ENCODE measurements at places on chromosomes 13 and 19.

- DNase-seq = no peak
Observed at GRCh38 chr13:113996081-113996911, 22.4 kb upstream of the C13orf46 start.

- no peak for DNase-seq
Observed at GRCh38 chr13:65555962-65556361, 1674.2 kb downstream of the PCDH9 start.

- no peak for DNase-seq
Observed at GRCh38 chr13:66805657-66806056, 424.5 kb downstream of the PCDH9 start.

DNA sequence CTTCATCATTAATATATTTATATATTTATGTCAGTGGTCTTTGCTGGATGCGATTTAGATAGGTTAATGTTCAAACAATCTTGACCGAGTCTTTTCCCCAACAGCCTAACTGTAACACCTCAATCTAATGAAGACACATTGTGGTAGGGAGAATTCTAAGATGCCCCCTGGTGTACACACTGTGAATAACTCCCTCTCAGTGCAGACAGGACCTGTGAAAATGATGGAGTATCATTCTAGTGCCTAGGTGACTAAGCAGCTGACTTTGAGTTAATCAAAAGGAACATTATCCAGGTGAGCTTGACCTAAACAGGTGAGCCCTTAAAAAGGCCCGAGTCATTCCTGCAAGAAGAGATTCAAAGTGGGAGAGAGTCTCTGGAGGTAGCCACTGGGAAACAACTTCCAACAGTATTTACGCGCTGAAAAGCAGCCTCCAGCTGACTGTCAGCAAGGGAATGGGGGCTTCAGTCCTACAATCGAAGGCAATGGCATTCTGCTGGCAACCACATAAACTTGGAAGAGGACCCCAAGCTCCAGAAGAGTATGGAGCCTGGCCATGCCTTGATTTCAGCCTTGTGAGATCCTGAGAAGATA, 28.0 kb upstream of the KBTBD7 start:
- DNase-seq = no peak

GRCh38 chr13:25372284-25373081, 709 bp downstream of the ATP8A2 start:
- no peak for DNase-seq

DNA sequence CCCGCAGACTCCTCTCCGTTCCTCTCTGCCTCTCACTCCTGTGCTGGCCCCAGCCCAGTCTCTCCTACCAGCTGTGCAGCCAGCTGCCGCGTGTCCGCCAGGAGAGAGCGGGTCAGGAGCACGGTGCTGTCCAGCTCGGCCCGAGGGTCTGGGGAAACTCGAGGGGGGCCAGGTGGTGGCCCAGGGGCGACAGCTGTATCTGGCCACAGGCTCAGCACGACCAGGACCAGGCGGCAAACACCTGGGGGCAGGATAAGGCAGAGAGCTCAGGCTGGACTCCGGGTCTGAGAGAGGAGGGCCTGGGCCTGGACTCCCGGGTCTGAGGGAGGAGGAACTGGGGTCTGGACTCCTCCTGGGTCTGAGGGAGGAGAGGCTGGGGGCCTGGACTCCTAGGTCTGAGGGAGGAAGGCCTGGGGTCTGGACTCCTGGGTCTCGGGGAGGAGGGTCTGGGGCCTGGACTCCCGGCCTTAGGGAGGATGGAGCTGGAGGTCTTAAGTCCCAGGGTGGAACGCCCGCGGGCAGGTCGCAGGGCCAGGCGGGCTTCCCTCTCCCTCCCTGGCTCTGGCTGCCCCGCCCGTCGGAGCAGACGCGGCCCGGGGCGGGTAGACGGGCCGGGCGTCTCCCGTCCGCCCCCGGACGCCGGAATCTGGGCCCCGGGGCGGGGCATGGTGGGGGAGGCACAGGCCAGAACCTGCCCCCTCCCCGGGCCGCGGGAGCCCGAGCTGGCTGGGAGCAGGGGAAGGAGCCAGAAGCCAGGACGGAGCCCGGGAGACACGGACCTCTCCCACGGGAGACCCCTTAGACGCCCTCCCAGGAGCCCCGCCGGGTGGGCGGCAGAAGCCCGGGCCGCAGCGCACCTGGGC, 1.3 kb downstream of the IL11 start:
- DNase-seq = no peak

DNA sequence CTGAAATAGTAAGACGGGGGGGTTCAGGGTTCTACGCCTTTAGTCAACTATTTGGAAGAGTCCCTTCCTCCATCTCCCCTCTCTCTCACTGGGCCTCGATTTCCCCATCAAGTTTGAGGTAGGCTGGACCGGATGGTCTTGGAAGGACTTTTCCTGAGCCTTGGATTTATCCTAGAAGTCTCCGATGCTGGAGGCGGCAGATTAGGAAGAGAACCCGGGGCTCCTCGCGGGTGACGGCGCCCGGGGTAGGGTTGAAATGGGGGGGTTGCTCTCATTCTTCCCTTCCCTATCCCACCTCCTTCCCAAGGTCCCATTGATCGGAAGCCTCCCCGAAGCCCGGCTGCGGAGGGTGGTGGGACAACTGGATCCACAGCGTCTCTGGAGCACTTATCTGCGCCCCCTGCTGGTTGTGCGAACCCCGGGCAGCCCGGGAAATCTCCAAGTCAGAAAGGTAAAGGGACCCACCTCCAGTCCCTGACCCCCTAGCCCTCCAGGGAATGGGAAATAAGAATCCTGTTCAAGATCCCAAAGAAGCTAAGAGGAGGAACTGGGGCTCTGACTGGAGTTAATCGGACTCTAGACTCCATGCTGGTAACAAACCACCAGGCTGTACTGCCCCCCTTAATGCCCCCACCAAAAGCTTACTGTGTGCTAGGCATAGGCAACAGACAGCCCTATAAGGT, 781 bp downstream of the QPCTL start:
- no peak for DNase-seq

GRCh38 chr19:1163934-1164683, 10.0 kb downstream of the SBNO2 start:
- no peak for DNase-seq

GRCh38 chr13:106243011-106243565, 292.4 kb downstream of the EFNB2 start:
- no peak for DNase-seq

DNA sequence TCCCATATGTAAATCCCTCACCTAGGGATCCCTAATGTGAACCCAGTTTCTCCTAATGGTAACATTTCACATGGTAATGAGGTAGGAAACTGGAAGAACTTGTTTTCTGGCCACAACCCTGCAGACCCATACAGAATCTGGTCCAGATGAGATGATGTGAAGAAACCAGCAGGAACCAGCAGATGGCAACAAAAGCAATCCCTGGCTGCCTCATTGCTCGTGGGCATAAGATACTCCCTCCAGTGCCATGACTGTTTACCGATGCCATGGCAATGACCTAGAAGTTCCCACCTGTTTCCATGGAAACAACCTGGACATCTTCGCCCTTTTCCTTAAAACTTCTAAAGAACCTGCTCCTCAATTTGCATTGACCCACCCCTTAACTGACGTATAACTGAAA, 1.4 kb upstream of the CD209 start:
- DNase-seq = no peak

- DNase-seq = no peak
Observed at GRCh38 chr13:23560571-23561089, 9.6 kb upstream of the TNFRSF19 start.

DNA sequence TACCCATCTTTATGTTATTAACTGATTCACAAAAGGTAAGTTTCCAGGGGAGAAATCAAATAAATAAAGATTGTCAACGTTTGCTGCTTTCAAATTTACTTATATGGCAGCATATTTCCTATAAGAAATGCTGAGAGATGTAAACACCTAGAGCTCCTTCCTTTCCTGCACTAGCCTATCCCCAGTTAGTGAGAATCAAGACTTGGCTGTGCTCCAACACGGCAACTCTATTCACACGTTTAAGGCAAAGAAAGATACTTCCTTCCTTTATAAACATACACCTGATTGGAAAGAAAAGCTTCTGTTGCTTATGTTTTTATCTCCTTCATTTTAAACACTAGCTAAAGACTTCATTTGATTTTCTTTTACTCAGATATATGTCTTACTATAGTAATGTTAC, 107.0 kb downstream of the PCDH9 start:
- DNase-seq = no peak

DNA sequence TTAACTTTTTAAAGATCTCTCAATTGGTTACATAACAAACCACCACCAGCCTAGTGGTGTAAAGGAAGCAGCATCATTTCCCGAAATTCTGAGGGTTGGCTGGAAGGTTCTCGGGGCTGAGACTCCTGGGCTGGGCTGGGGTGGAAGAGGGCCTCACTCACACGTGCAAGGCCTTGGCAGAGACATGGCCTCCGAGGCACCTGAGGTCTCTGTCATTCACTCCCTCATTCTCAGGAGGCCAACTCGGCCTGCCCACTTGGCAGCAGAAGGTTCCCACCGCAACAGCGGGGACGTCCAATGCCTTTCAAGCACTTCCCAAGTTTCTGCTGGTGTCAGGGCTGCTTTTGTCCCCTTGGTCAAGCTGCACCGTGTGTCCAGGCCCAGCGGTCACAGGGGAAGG, 18.6 kb upstream of the RASA3 start:
- no peak for DNase-seq

DNA sequence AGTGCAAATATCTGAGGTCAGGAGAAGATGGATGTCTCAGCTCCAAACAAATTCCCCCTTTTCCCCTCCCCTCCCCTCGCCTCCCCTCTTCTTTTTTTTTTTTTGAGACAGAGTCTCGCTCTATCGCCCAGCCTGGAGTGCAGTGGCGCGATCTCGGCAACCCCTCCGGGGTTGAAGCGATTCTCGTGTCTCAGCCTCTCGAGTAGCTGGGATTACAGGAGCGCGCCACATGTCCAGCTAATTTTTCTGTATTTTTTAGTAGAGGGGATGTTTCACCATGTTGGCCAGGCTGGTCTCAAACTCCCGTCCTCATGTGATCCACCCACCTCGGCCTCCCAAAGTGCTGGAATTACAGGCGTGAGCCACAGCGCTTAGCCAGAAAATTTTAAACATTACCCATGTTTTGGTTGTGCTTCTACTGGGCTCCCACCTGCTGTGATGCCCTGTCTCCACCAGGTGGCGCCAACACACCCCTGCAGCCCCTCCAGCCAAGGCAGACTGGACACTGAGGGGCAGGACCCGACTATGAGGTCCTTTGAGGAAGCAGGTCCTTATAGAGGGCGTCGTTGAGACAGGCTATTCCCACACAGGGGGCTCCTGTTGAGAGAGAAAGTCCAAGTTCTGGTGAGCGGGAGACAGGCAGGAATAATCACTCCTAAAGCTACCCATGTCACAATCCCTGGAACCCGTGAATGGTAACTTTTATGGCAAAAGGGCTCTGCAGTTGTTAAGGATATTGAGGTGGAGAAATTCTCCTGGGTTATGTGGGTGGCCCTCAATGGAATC, 6.3 kb downstream of the ERICH4 start:
- DNase-seq = no peak

- no peak for DNase-seq
Observed at GRCh38 chr13:78679329-78679728, 20.4 kb upstream of the OBI1 start.

DNA sequence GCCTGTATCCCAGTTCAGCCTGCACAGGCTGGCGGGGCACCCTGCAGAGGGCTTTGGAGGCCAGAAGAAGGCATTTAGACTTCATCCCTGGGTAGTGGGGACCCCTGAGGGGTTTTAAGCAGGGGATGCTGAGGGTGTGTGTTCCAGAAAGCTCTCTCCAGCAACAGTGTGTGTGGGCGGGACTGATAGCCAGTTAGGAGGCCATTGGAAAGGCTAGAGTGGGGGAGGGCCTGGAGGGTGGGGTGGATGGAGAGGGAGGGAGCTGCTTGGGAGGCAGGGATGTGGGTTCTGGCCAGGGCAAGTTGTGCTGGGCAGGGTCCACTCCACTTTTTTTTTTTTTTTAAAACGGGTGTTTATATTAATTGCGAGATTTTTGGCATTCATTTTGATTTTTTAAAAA, 28.3 kb downstream of the LYL1 start:
- no peak for DNase-seq

DNA sequence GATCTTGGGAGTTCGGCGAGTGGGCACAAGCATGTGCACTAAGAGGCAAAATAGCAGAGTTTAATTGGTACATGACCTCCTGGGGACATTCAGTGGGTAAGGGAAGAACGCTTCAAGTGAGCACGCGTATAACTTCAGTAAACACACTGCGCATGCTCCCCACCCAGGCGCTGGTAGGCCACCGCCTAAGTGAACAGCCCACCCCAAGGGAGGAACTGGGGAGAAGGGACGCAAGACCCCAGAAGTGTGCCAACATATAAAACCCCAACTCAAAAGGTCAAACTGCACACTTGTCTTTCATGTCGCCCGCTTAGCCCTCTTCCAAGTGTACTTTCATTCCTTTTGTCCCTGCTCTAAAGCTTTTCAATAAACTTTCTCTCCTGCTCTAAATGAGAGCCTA, 10.5 kb upstream of the NTN5 start:
- no peak for DNase-seq

DNA sequence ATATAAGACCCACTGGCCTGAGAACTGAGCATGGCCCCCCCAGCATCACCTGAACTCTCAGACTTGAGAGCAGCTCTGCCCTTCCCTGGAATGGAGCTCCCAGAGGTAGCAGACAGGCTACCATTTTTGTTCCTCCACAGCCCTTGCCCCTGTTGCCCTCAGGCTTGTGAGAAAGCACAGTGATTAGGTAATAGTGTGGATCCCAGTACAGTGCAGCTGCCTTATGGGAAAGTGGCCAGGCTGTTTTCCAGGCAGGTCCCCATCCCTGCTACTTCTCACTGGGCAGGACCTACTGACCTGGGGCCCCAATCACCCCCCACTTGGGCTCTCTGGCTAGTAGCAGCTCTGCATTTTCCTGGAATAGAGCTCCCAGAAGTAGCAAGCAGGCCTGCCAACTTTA, 834.0 kb downstream of the DACH1 start:
- DNase-seq = no peak

- no peak for DNase-seq
Observed at GRCh38 chr19:16624236-16624635, 3.8 kb downstream of the MED26 start.

- no peak for DNase-seq
Observed at GRCh38 chr19:35306473-35307246, 14.7 kb downstream of the MAG start.

- DNase-seq = no peak
Observed at GRCh38 chr19:11617180-11618062, 20.1 kb downstream of the ZNF627 start.

DNA sequence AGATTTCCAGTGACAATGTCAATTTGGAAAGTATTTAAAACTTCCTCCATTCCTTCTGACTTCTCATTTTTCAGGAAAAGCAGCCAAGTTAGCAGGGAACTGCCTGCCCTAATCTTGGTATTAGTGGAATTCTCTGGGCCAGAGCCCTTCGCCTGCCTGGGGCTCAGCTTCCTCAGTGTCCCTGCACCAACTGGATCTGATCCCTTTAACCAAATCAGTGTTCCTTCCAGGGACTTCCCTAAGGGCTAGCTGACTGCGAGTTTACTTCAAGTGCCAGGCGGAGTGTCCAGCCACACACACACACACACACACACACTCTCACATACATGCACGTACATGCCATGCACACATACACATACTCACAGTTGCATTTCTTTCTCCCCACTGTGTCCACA, 20.0 kb downstream of the RAB20 start:
- DNase-seq = no peak
